Activated CD8-positive, alpha-beta memory T cell treated with anti-CD3 and anti-CD28 coated beads for 24 hours (primary cell): ENCODE measurements at places on chromosomes 11 and 22.

DNA sequence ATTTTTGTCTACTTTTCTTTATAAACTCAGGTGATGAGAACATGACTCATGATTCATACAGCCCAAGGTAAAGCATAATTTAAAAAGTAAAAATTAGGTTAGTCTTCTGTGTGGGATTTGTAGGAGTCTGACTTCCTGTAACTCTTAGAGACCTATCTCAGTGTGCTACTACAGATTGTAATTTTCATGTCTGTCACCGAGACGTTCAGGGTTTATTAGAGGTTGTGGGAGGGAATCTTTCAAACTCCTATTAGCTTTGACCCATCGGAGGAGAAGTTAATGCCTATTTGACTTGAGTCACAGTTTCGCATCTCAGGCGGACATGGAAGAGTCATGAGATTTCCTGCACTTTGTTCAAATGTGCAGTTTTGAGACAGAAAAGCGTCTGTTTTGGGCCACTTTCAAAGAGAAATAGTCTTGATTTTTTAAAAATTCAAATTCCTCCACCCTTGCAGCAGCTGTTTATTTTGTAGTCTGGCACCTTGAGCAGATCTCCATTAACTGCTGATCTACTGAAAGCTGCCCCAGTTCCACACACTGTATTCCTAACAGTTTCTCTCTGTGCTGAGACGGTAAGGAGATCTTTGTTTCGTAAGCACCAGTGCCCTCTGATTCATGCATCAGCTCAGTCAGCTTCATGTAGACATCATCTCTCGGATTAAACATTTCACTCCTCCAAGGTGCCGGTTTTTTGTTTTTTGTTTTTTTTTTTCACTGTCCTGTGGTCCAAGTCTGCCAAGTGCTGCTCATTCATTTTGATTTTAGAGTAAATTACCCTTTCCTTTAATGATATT, 24.3 kb downstream of the ALKBH3 start:
- DNase-seq, result no peak

DNA sequence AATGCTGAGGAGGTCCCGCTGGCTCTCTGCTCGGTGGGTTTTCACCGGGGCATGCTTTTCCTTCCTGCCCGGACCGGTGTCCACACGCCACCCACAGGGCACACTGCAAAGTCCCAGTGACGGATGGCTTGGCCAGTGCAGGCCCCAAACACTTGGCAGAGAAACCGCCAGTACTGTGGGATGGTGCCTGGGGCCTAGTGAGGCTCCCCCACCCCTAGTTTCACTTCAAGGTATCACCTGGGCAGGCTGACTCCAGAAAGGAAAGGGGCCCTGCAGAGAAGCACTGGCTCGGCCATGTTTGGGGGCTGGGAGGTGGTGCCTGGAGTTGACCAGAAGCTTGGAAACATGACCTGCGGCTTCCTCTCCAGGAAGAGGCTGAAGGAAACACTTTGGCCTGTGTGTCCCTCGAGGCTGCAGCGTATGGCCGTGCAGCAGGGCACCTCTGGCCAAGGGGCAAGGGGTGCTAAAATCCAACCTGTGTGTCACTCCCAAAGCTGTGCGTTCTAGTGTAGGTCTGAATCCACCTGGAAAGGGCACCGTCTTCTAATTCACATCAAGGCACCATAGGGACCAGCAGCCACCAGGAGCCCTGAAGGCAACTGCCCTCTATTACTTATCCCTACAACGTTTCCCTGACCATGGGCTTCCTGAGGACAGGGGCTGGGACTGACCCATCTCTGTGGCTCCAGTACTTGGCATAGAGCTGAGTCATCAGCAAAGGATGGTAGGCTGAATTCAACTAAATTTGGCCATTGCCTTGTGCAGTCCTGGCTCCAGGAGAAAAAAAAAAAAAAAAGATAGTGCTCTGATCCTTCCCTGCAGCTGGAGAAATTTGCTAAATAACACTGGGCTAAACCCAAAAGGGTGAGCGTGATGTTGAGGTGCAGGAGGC, 22.6 kb downstream of the TPBGL start:
- DNase-seq, result no peak

GRCh38 chr11:28259177-28259843, 151.1 kb downstream of the METTL15 start:
- no peak for DNase-seq

- no peak for DNase-seq
These were observed 593.7 kb downstream of the METTL15 start for GRCh38 chr11:28701760-28702449.

GRCh38 chr22:29093501-29094300, 20.9 kb downstream of the KREMEN1 start:
- DNase-seq, result no peak

DNA sequence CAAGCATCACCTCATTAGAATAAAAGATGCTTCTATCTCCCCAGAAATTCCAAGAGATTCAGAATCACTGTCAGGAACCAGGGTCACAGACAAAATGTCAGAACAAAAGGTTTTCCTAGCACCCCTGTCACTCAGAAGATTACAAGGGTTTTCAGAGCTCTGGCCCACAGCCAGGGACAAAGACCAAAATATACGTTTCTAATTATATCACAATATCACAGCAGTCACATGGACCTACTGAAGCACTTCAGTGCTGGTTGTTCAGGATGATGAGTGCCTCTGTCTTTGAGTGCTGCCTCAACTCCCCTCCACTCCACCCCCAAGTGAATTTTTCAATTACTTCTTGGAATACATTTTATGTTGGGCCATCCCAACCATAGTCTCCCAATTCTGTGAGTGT, 21.9 kb upstream of the RTL6 start:
- DNase-seq, result no peak

- no peak for DNase-seq
These were observed 417.0 kb upstream of the DDI1 start for GRCh38 chr11:103619480-103619879.

DNA sequence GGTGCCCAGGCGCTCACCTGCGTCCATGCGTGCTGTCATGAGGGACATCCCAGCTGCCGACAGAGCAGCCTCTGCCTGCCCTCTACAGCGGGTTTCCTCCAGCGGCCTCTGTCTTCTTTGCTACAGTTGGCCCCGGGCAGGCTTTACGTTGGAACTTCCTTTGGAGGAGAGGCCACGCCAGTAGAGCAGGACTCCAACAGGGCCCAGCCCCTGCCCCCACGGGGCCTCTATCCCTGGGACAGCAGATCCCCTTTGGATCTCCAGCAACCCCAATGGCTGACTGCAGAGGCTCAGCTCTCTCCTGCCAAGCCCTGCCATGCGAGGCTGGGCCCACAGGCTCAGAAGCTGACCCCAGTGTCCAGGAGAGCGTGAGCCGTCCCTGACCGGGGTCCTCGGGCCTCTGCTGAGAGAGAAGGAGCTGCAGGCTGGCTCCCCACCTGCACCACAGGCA, 12.1 kb downstream of the TRPM5 start:
- no peak for DNase-seq

DNA sequence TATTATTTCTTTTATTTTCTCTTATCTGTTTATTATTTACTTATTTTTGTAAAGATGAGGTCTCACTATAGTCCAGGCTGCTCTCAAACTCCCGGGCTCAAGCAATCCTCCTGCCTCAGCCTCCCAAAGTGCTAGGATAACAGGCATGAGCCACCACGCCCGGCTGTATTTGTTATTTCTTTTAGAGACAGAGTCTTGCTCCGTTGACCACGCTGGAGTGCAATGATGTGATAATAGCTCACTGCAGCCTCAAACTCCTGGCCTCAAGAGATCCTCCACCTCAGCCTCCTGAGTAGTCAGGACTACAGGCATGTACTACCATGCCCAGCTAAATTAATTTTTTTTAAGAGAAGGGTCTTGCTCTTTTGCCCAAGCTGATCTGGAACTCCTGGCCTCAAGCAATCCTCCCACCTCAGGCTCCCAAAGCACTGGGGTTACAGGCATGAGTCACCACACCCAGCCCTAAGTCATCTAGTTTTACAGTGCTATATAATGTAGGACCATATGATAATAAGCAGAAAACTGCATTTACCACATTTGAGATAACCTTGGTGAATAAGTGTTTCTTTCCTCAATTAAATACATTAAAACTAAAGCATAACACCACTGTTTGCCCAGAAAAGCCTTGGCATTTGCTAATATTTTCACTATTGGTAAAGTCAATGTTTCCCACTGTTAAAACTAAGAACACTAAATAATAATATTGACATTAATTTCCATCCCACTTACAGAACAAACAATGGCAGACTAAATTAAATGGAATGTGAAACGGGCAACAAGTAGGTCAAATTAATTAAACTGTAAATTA, 127.5 kb downstream of the SIK3 start:
- no peak for DNase-seq

GRCh38 chr11:75403037-75403436, 3.7 kb downstream of the RPS3 start:
- DNase-seq, result no peak

DNA sequence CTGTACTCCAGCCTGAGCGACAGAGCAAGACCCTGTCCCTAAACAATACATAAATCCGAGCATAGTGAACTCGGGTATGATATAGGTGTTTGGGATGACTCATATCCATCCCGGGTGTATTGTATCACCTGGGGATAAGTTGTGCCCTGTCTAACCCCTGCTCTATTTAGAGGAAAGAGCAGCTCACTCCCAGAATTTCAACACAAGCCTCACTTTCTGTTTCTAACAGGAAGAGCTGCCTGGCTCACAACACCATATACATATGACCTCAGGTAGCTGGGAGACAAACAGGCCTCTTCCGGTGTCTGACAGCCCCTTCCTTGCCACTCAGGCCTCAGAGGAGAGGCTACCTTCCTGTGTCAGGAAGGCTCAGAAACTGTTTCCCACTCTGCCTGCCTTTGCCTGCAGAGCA, 9.9 kb upstream of the MICALL1 start:
- DNase-seq, result no peak

DNA sequence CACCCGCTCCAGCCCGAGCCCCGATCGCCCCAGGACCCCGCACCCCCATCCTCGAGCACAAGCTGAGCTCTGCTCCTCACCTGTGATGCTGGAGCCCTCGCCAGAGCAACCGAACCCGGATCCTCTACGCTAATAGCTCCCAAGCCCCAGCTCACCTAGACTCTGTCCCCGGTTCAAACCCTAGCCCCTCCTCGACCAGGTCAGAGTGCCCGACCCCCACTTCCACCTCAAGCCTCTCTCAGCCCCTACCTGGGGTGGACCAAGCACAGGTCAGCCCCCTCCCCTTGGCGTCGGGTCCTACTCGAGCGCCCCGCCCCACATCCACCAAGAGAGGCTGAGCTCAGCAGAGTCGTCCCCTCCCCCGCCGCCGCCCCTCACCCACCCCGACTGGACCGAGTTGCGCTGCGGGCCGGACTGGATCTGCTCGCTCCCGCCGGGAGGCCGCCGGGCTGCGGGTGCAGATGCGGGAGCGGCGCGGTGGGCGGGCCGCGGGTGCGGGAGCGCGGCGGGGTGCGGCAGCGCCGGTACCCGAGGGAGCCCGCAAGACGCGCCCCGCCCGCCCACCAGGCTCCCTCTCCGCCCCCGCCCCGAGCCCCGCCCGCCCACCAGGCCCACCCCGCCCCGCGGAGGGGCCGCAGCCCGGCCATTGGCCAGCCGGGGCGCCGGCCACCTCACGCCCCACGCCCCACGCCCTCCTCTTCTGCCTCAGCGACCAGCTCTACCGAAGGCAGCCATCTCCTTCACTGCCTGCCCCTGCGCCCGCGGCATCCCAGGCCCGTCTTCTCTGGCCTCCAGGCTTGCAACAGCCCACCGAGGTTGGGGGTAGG, 577 bp upstream of the DKK3 start:
- DNase-seq, result no peak

DNA sequence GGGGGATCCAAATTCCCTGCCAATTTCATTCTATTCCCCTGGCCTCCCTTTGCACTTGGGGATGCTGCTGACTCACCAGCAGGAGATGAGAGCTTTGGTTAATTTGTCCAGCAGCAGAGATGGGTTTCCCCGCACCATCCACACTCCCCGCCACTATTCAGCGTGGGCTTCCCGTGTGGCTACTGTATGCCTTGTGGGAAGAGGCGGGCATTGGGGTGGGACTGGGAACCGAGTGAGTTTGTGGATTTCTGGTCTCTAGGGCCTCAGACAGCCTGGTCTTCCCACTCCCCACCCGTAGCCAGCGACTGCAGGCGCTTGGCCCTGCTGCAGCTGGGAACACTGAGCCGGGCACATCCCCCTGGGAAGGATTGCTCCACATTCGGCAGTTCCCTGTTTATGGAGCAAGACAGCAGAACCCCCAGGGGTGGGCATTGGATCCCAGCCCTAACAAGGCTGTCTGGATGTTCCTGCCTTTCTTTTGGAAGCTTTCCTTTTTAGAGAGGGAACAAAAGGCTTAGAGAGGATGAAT, 23.4 kb downstream of the KIAA1671 start:
- no peak for DNase-seq
